ENCODE measurements at places on chromosomes 3 and 15. TPM values are rescaled to one million over a fixed set of nuclear protein-coding genes. Genes with fewer than 3 reads are reported as not detected.

GOLGA6A gene
- not detected for total RNA-seq

DNA sequence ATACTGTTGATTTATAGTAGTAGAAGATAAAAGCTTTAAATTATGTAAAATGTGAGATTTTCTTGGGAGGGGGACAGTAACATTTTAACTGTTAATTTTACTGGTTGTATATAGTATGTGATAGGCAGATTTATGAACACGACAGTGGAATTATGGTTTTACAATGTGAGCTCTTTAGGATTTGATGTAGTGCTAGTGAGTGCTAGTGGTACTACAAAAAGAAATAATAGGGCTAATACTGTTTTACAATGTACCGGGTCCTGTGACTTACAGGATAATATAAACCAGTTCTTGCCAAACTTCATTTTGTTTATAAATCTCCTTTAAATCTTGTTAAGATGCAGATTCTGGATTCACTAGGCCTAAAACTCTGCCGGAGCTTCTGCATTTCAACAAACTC, 165.7 kb downstream of the TCF12 start:
- no peak for DNase-seq

DNA sequence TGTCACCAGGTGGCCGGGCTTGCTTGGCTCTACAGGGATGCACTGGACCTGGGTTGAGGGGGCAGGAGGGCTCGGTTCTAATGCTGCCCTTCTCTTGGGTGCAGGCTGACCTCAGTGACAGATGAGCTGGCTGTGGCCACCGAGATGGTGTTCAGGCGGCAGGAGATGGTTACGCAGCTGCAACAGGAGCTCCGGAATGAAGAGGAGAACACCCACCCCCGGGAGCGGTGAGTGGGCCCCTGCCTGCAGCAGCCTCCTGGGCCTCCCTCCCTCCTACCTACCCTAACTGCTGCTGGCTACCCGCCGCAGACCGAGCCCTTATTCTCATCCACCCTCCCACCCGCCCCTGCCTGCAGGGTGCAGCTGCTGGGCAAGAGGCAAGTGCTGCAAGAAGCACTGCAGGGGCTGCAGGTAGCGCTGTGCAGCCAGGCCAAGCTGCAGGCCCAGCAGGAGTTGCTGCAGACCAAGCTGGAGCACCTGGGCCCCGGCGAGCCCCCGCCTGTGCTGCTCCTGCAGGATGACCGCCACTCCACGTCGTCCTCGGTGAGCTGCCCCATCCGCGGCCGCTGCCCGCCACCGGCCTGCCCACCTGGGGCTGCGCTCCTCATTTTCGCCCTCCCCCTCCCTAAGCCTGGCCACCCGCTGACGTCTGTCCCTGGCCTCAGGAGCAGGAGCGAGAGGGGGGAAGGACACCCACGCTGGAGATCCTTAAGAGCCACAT, 5.6 kb downstream of the FES start:
- no peak for DNase-seq

- DNase-seq = no peak
These were observed 33.2 kb upstream of the POU1F1 start for GRCh38 chr3:87309601-87310000.

BCHE gene
- total RNA-seq = 36.5 TPM

- peak; percentile 81 for DNase-seq
These were observed 336.7 kb upstream of the IGF1R start for GRCh38 chr15:98311566-98312188.

GRCh38 chr3:107063351-107063750, 313.9 kb upstream of the CCDC54 start:
- no peak for DNase-seq

GOLGA8G gene
- not detected for total RNA-seq

ARHGAP31 gene
- total RNA-seq = 19.8 TPM

GRCh38 chr15:38612159-38612863, 47.7 kb upstream of the RASGRP1 start:
- no peak for DNase-seq

TRPM1 gene
- not detected for total RNA-seq

DNA sequence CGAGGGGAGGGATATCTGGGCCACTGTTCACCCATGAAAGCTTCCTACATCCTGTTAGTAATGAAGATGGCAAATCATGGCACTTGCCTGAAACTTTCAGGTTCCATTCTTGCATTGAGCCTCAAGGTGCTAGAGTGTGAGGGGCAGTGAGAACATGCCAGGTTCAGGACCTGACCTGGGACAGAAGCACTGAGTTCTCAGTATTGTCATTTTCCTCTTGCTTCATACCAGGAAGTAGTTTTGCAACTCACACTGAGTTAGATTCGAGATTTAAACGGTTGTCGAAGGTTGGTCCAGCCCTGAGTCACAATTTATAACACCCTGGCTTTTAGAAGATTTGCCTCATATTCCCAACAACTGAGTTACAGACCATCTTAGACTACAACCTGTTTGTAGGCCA, 11.8 kb upstream of the MEIS2 start:
- no peak for DNase-seq

PRTG gene
- total RNA-seq = 0.40 TPM

FBXW12 gene
- not detected for total RNA-seq

DNA sequence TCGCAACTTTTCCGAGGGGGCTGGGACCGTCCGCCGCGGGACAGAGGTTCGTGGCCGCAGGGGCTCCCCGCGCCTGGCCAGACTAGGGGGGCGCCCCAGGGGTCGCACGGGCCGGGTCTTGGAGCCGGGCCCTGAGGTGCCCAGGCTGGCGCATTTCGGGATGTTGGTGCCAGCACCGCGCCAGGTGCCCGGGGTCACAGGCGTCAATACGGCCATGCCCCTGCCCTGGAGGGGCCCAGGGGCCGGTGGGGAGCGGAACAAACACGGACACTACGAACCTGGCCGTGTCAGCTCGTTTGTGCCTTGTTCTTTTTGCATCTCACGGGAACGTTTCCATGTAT, 366 bp downstream of the TM6SF1 start:
- no peak for DNase-seq

DNA sequence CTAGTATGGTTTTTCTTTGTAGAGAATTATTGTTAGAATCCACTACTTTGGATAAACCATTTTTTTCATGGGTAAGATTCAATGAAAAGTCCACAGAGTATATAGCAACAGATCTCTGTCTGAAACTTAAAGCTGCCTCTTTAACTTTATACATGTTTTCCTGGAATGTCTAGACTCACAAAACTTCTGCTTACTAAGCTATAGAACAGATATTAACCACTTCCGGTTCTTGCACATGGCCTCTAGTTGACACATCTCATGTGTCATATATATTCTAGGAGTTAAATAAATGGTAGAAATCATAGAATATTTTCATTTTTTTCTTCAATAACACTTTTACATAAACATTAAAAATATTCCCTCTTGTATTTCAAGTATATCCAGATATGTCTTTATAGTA, 1693.9 kb downstream of the SI start:
- no peak for DNase-seq

DNA sequence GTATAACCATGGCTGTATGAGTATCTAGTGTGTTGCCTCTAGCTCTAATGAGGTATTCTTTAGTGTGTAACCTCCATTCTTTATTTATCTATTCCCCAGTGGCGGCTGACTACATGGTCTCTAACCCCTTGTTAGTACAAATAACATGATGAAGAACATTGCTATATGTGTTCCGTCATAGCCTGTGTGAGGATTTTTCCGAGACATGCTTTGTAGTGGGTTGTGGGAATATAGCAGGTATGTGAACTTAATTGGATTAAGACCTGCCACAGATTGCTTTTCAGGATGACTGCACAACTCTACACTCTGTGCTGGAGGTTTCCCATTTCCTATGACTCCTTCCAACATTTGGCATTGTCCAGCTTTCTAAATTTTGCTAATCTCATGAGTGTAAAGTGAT, 563.4 kb downstream of the ROBO1 start:
- DNase-seq = no peak

GRCh38 chr3:61199843-61200242, 51.4 kb downstream of the FHIT start:
- DNase-seq = no peak

DNA sequence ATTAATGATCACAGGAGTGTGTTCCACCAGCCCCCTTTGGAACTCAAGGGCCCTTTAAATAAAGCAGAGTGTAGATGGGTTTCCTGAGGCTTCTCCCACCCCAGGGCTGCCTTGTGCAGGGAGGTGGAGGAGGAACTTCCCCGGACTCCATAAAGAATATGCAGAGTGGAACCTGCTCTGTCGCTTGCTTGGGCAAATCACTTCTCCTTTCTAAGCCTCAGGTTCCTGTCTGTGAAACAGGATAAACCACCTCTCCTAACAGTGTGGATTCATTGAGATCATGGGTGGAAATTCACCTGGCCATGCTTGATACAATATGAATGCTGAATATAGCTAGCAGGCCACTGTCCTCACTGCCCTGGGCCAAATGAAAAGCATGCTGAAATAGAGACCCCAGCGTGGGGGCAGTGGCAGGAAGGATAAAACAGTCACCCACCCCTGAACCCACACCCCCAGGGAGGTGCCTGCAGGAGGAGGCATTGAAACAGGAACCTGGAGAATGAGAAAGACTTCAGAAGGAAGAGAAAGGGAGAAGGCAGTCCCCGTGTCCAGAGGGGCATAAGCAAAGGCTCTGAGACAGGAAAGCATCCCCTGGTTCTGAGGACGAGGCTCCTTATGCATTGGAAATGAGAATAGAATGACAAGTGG, 41.1 kb upstream of the CHRNB4 start:
- no peak for DNase-seq

GRCh38 chr3:26657348-26657976, 34.9 kb downstream of the LRRC3B start:
- DNase-seq = no peak

EOMES gene
- not detected for total RNA-seq

GRCh38 chr3:182389071-182389815, 404.1 kb upstream of the ATP11B start:
- DNase-seq = no peak

GRCh38 chr15:63347074-63347857, 34.4 kb downstream of the CA12 start:
- no peak for DNase-seq

GRCh38 chr3:51966016-51966415, 1.2 kb downstream of the PCBP4 start:
- DNase-seq = no peak

NDUFB4 gene
- total RNA-seq = 24.6 TPM

GRCh38 chr3:64190517-64191515, 34.5 kb downstream of the PRICKLE2 start:
- DNase-seq = no peak

GRCh38 chr3:55454611-55455010, 32.5 kb downstream of the WNT5A start:
- no peak for DNase-seq

- DNase-seq = no peak
These were observed 81.5 kb downstream of the CHST2 start for GRCh38 chr3:143201045-143201444.

- no peak for DNase-seq
These were observed 23.6 kb downstream of the MRPS11 start for GRCh38 chr15:88491158-88491557.

GRCh38 chr3:74074700-74075099, 450.0 kb upstream of the PDZRN3 start:
- DNase-seq = no peak

DNA sequence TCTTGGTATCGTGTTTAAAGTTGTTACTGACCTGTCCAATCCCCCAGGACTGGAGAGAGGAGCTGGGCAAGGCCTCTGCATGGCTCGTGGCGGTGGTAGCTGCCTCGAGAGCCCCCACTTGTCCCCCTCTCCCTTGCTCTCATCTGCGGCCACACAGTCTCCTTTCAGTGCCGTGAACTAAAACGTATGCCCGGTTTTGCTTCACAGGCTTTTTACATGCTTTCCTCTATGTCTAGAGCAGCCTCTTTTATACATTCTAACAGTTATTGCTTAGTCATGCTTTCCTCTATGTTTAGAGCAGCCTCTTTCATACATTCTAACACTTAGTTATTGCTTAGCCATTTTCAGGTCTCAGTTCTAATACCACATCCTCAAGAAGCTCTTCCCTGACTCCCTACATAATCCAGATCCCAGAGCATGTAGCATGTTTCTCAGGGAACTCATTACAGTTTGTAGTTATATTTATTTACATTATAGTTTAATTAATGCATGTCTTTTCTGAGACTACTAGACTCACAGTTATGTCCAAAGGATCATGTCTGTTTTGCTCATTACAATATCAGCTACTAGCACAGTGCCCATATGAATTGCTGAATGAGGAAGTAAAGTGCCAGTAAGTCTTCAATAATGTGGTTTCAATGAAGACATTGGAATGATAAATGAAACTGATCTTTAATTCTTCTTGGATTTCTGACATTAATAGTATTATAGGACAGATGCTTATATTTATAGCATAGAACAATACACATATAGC, 66.5 kb upstream of the TBL1XR1 start:
- no peak for DNase-seq

- peak; percentile 31 for DNase-seq
These were observed 972 bp downstream of the UBA5 start for GRCh38 chr3:132661101-132661500.

CSTA gene
- not detected for total RNA-seq

TGM5 gene
- total RNA-seq = not detected

NDN gene
- 26.8 TPM for total RNA-seq

DNA sequence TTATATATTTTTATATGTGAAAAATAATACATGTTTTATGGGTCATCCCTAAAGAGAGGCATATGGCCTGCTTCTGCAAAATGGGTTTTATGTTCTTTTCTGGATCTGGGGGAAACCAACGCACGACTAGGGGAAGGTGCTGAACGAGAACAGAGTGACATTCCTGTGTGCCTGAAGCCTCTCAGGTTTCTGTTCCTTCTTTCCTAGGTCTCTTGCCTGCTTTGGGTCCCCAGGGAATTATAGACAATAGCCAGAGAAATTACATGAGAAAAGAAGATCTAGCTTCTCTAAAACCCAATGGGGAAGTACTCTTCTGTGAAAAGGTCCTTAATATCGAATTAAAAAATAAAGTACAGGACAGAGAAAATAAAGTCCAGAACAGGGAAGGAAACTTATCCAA, 66.5 kb downstream of the IGSF11 start:
- DNase-seq = no peak

PDCD10 gene
- total RNA-seq = 48.2 TPM

ATP8B4 gene
- 3.6 TPM for total RNA-seq

APBA2 gene
- total RNA-seq = 17.4 TPM

TBC1D5 gene
- total RNA-seq = 75.8 TPM

- DNase-seq = peak; percentile 55
These were observed 130.6 kb downstream of the MBNL1 start for GRCh38 chr3:152399374-152399773.

DNA sequence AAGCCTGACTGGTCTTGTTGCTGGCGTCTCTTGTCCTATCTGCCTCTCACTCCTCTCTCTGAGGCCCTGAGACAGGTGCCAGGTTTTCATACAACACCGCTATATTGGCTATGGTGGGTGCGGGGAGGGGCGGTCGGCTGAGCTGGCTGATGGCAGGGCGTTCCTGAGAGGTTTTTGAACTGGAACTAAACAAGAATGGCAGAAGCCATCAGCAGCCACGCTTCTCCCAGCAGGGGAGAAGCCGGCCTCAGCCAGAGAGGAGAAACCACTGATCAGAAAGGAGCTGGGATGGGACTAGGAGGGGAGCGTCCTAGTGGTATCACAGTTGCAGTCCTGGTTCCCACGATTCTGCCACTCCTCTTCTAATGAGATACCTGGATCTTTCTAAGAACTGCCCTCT, 89.9 kb upstream of the PRR23E start:
- DNase-seq = no peak

All from lung microvascular endothelial cell (primary cell).